Foreskin melanocyte (primary cell): ENCODE measurements at places on chromosomes 16 and 17.

- DNase-seq = no peak
These were observed 15.0 kb downstream of the NTN1 start for GRCh38 chr17:9036336-9036735.

DNA sequence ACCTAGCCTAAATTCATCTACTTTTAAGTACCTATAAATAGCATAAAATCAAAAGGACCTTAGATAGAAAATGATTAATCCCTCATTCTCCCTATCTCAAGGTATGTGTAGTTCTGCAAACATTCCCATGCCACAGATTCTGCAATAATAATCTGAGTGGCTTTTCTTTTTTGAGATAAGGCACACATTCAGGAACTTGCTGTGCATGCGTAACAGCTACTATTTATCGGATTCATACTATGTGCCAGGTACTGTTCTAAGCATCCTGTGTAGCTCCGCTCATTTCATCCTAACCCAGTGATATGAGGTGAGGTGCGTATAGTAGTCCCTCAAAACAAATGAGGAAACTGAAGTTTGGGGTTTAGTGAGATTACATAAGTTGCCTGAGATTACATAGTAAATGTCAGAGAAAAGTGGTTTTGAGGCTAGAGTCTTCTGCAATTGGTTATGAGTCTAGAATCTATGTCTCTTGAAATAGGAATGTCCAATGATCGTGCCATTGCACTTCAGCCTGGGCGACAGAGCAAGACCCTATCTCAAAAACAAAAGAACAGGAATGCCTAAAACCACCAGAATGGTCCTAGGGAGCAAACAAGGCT lies 2.0 kb upstream of the ZNF263 start:
- DNase-seq = no peak

GRCh38 chr16:11139326-11140097 lies 116.5 kb downstream of the SOCS1 start:
- DNase-seq = no peak

GRCh38 chr16:47061204-47061603 lies 82.5 kb downstream of the NETO2 start:
- DNase-seq = no peak

GRCh38 chr16:13838401-13839190 lies 81.4 kb upstream of the ERCC4 start:
- DNase-seq = no peak

- no peak for DNase-seq
These were observed 31.5 kb upstream of the FBXW10B start for GRCh38 chr17:15650741-15651582.

- DNase-seq = no peak
These were observed 47.3 kb downstream of the NLRP1 start for GRCh38 chr17:5536866-5537650.
